Fibroblast of skin of right quadriceps (primary cell): ENCODE measurements at places on chromosomes 5 and 9.

DNA sequence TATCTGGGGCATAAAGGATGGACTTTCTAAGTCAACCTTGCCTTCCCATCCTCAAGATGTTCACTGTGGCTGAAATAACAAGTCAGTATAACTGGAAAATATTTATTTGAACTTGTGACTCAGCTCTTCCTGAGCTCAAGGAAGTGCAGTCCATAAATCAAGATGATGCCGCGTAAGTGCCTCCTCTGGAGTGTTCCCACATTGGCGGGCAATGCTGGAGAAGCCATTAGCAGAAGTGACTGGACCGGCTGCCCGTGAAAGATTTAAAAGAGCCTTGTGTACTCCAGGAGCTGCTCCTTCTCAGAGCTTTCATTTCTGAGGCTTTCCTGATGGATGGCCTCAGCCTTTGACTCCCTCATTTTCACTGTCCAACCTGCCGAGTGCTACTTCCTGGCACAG, 17.4 kb downstream of the TMOD1 start:
- DNase-seq: peak; percentile 67

GRCh38 chr9:89122949-89123348, 55.7 kb downstream of the SHC3 start:
- peak; percentile 79 for DNase-seq

- DNase-seq: peak; percentile 18
Measured at GRCh38 chr5:145811834-145812625, 23.1 kb downstream of the PRELID2 start.

DNA sequence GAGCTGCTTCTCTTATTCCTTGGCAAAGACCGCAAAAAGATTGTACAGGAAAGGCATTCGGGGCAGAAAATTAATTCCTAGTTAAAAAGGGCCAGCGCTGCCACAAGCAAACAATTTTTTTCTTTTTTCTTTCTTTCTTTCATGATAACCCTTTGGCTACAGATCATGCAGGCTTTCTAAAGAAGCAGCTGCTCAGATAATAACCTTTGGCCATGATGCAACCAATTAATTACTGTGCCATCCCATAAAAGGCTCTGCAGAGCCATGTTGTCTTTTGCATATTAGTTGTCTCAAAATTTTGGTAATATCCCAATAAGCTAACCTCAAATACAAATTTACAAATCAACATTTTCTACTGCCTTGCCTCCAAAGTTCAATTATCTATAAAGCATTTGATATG, 758.4 kb upstream of the SEMA6A start:
- no peak for DNase-seq

GRCh38 chr5:10310066-10310779, 2.5 kb upstream of the CMBL start:
- DNase-seq: peak; percentile 47

- no peak for DNase-seq
Measured at GRCh38 chr9:133348718-133349573, 928 bp downstream of the RPL7A start.

DNA sequence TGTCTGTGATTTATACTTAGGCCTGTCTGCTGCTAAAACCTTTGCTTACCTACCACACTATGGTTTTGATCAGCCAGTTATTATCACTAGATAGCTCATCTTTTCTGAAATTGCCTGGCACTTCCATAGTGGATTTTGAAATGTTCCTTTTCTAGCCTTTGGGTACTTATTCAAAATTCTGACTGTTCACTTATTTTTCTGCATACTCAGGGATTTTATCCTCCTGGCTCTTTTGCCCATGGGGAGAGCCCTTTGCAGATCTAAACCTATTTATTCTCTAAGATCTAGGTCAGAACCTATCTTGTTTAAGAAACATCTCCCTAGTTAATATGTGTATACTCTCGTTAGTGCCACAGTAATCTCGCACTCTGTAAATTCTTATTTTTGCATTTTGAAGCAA, 103.5 kb upstream of the C9orf72 start:
- DNase-seq: no peak

GRCh38 chr5:56108246-56108645, 113.5 kb upstream of the IL6ST start:
- no peak for DNase-seq

GRCh38 chr5:92556747-92557146, 1024.3 kb downstream of the NR2F1-AS1 start:
- no peak for DNase-seq

GRCh38 chr9:34651876-34652601, at the start of gene IL11RA:
Gene IL11RA (plus strand): TSS chr9:34652185. CDS start chr9:34655218, 3,033 bp downstream.
- DNase-seq: peak; percentile 80
